ENCODE measurements at places on chromosomes 5 and 9. TPM values are rescaled to one million over a fixed set of nuclear protein-coding genes. Genes with fewer than 3 reads are reported as not detected.

Gene ZNF354C
- not detected for total RNA-seq

Gene NUTM2G
- total RNA-seq: not detected

Gene CNTLN
- 9.7 TPM for total RNA-seq

Gene GPX3
- not detected for total RNA-seq

Gene LTC4S
- total RNA-seq: 13.4 TPM

Gene SLC36A3
- total RNA-seq: not detected

Gene IER5L
- 53.3 TPM for total RNA-seq

Gene GFPT2
- 50.5 TPM for total RNA-seq

Gene SPATA31A3
- total RNA-seq: not detected

Gene PIGO
- total RNA-seq: 16.6 TPM

Gene LCP2
- total RNA-seq: not detected

Gene TMEM232
- 0.14 TPM for total RNA-seq

Gene RNF183
- total RNA-seq: not detected

Gene CRHBP
- not detected for total RNA-seq

Gene SMAD5
- total RNA-seq: 58.8 TPM

Gene EPB41L4A
- 1.2 TPM for total RNA-seq

DNA sequence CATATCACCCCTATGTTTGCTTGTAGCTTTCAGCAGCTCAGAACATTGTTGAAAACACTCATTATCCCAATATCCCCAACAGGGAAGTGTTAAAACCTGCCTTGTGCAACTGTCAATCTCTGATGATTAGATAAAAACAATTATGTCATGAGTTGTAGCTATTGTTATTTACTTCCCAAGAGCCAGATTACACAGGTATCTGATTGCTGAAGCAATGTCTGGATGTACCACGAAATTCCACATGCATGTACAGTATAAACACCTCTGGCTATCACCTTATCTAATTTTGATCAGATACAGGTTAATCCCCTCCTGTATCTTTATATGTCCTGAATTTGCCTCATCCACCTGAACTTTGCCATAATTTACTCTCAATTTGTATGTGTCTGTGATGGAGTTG lies 38.7 kb downstream of the TMC1 start:
- no peak for DNase-seq

DNA sequence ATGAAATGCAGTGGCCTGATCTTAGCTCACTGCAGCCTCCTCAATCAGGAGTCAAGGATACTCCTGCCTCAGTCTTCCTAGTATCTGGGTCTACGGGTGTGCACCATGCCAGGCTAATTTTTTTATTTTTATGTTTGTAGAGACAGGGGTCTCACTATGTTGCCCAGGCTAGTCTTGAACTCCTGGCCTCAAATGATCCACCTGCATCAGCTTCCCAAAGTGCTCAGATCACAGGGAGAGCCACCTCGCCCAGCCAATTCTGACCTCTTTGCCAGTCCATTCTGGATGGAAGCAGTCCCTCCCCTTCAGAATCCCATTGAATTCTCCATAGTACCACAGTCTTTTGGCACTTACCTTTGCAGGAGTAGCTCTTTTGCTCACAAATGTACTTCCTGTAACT lies 1.7 kb upstream of the CANX start:
- no peak for DNase-seq

- DNase-seq: no peak
Observed at GRCh38 chr9:134699343-134699740, 57.7 kb downstream of the COL5A1 start.

DNA sequence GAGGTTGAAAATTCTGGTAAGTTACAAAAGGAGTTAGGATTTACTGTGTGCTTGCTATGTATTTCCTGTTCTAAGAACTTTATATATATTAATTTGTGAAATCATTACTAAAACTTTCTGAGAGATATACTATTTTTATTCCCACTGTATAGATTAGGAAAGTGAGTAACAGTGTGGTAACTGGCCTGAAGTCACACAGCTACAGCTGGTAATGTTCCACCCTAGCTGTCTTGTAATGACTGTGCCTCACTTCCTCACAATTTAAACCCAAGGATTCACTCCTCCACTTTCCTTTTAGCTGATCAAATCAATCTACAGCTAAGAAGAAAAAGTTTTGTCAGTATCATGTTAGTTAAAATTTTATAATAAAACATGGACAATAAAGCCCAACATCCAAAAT lies 278.8 kb downstream of the GAS1 start:
- no peak for DNase-seq

- peak; percentile 9 for DNase-seq
Observed at GRCh38 chr5:79853676-79854418, 137.2 kb downstream of the MTX3 start.

DNA sequence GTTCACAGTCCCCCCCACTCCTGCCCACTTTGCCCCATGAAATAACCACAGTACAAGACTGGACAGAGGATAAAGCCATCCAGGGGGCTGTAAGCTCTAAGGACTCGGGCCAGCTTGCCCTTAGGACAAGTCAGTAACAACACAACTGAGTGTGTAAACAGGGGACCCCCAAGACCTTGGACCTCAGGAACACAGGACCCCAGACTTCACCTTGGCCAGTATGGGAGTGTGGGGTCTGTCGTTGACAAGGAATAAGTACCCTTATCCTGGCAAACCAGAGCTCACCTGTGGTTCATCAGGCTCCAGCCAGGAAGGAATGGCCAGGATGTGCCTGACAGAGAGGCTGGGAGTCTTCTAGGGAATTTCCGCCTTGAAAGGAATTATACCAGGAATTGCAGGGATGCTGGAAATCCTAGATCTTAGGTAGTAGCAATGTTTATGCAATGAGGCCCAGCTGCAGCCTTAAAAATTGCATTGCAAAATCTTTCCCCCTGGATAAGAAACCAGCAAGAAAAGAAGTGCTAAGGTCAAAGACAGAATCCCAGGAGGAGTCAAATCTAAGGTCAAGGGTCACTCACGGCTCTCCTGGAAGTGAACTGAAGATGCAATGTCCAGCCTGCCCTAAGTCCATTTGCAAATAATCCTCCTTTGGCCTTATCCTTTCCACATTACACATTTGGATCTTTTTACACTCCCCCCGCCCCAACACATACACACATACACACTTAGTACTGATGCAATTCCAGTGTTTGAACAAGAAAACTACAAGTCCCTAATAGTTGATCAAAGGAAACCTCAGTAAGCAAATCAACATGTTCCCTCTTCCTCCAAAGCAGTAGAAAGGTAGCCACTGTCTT lies 27.3 kb upstream of the TDRD7 start:
- no peak for DNase-seq

GRCh38 chr9:99222416-99223270 lies 561 bp downstream of the SEC61B start:
- no peak for DNase-seq

DNA sequence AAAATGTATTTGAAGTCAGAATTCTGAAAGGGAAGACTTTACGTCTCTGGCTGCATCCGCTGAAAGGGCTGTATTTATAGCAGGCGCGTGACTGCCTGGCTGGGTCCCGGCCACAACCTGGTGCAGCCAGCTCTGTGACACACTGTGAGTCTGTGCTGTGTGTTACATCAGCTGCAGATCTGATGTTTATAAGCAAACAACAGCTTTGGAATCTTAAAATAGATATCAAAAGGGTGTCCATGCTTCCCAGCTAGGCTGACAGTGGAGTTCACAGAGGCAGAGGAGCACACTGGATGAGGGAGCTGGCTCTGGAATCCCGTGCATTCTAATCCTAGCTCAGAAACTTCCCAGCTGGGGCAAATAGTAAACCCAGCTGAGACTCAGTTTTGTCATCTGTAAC lies 433.4 kb upstream of the BRINP1 start:
- DNase-seq: no peak

GRCh38 chr5:4453655-4454054 lies 686.5 kb upstream of the ADAMTS16 start:
- DNase-seq: no peak

- DNase-seq: no peak
Observed at GRCh38 chr5:89071941-89072331, 189.0 kb upstream of the MEF2C start.

GRCh38 chr9:106324591-106325280 lies 538.2 kb upstream of the ZNF462 start:
- no peak for DNase-seq

GRCh38 chr5:36998578-36998977 lies 122.0 kb downstream of the NIPBL start:
- no peak for DNase-seq

GRCh38 chr9:68653141-68653595 lies 51.9 kb upstream of the PIP5K1B start:
- no peak for DNase-seq

GRCh38 chr5:89020926-89021610 lies 138.1 kb upstream of the MEF2C start:
- no peak for DNase-seq

- no peak for DNase-seq
Observed at GRCh38 chr9:78691542-78691941, 394.6 kb downstream of the PSAT1 start.

- no peak for DNase-seq
Observed at GRCh38 chr5:124761010-124761409, 14.6 kb upstream of the ZNF608 start.

GRCh38 chr5:57855831-57856230 lies 373.2 kb upstream of the ACTBL2 start:
- no peak for DNase-seq

- DNase-seq: no peak
Observed at GRCh38 chr9:8946461-8946860, 1146.9 kb upstream of the DMAC1 start.

DNA sequence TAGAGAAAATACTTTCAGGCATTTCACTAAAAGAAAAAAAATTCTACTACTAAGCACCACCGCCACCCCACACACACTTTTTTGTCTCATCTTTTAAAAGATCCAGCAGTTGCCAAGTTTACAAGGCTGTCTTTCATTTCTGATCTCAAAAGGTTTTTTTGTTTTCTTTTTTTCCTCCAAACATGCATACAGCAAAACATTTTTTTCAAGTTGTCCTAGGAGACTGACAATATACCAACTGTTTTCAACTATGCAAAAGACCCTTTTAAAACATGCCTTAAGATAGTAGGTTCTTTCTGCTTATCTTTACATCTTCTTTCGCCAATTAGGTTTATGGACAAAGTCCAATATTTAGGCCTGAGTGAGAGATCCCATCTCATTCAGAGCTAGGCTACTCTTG lies 65.2 kb downstream of the HMHB1 start:
- no peak for DNase-seq

- DNase-seq: no peak
Observed at GRCh38 chr9:93318480-93318879, 133.0 kb upstream of the FAM120A start.

GRCh38 chr9:16092142-16093091 lies 539.6 kb downstream of the CCDC171 start:
- DNase-seq: no peak

- DNase-seq: peak; percentile 84
Observed at GRCh38 chr9:113410207-113410864, at the start of the genes C9orf43 and POLE3. C9orf43 (plus strand) TSS chr9:113410747; CDS start chr9:113413494, 2,747 bp downstream. POLE3 (minus strand) TSS chr9:113410675; CDS start chr9:113410293, 382 bp downstream.

GRCh38 chr9:116404228-116404627 lies 250.6 kb downstream of the PAPPA start:
- no peak for DNase-seq

DNA sequence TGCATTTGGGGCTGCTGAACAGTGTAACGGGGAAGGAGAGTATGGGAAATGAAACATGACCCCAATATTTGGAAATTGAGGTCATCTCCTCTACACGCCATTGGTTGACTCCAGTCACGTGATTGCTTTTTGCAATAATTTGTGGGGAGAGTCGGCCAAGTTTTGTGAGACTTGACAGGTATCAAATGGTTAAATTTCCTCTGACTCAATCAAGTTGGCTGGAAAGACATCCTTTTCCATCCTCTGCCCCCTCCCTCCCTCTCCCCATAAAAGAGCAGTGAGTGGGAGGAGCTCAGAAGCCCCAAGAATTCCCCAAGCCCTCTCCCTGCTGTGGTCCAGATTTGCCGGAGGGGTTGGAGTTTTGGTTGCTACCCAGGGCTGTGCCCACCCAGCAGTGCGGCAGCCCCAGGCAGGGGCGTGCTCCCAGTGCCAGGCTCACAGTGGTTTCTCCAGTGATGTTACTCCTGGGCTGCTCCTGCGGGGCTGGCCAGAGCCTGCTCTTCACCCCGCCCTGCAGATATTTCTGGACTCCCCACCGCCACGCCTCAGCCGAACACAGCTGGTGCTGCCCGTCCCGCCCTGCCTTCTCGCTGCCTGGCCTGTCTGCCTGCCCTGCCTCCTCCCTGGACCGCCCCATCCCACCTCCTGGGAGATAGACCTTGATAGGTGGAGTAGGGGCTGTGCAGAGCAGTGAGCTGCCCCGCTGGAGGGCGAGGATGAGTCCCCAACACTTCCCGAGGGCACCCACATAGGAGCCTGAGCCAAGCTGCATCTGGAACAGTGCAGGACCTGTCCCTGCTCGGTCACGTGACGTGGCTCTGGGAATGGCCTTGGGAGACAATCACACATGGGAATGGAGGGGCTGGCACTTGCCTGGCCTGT lies 3.4 kb downstream of the COL5A1 start:
- DNase-seq: peak; percentile 99

DNA sequence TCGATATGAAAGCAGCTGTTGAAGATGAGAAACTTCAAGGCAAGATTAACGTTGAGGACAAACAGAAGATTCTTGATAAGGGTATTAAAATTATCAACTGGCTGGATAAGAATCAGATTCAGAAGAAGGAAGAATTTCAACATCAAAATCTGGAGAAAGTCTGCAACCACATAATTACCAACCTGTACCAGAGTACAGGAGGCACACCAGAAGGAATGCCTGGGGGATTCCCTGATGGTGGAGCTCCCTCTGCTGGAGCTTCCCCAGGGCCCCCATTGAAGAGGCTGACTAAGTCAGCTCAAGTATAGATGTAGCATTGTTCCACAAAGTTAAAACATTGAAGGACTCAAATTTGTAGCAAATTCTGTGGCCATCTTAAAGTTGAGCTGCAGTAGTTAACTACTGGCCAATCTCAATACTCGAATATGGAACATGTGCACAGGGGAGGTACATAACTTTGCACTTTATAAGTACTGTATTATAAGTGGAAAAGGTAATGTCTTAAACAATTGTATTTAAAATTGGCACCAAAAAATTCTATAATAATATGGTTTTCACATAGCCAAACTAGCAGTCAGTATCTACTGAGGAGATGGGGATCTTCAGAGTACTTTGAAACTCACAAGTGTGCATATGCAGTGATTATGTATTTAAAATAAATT lies 237.5 kb downstream of the CHSY3 start:
- DNase-seq: peak; percentile 52

GRCh38 chr9:130845901-130846481 lies 10.9 kb downstream of the ABL1 start:
- peak; percentile 22 for DNase-seq

DNA sequence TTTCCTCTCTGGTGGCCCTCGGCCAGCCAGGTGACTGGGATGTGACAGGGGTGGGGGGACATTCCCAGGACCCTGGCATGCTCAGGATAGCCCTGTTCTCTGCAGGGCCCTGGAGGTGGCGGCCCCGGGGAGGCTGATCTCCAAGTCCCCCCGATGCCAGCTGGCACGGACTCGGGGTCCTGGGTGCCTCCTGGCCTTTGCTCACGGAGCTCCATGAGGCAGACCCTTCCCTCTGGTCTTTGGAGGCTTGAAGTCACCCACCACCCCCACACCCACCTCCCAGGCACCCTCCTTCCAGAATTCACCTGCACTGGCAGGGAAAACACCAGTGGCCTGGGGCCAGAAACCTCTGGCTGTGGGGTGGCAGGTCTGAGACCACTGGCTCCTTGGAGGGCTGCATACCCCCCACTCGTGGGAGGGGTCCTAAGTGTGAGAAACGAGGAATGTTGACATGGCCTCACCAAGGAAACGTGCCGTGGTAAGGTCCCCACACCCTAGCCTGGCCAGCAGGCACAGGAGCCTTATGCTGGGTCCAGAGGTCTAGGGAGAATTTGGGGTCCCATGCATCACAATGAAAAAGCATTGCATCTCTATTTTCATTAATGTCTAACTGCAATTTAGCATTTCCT lies 130.8 kb upstream of the FAM120A start:
- no peak for DNase-seq

- DNase-seq: no peak
Observed at GRCh38 chr5:128538000-128538249, at the start of gene FBN2. FBN2 (minus strand) TSS chr5:128538245; CDS start chr5:128537603, 642 bp downstream.

Measured in A172 (cell line).